SJCRH30 (cell line): ENCODE measurements at places on chromosomes 2 and 18.

DNA sequence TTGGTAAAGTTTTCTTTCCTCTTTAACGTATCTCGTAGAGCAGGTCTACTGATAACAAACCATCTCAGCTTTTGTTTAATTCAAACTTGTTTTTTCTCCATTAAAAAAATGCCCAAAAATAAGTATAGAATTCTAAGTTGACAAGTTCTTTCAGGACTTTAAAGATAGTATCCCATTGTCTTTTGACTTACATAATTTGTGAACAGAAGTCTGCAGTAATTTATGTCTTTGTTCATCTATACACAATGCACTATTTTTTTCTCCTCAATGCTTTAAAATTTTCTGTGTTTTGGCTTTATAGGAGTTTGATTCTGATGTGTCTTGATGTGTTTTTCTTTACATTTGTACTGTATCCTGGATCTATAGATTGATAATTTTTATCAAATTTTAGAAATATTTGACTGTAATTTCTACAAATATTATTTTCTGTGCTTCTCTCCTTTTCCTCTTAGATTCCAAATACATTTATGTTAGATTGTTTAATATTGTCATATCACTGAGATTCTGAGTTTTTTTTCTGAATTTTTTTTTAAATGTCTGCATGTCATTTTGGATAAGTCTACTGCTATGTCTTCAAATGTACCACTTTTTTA, 143.3 kb downstream of the FTCDNL1 start:
- no peak for DNase-seq

GRCh38 chr2:56185582-56186046, 1.8 kb downstream of the CCDC85A start:
- DNase-seq = no peak

- DNase-seq = peak; percentile 53
Measured at GRCh38 chr2:170690640-170691039, 24.5 kb upstream of the SP5 start.

DNA sequence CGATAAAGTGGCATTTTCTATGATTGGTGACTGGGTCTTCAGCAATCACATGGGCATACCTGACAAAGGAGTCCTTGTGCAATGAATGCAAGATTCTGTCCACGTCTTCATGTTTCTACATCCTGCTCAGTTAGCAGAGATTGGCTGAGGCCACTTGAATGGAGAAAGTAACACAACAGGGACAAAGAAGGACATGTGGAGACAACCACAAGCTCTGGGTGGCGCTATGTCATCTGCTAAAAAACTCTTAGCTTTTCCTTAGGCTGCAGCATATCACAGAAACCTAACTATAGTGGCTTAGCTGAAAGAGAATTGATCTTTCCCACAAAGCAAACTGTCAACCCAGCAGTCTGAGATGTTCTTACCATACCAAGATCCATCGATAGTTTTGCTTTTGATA, 1109.7 kb downstream of the SOCS6 start:
- peak; percentile 6 for DNase-seq

DNA sequence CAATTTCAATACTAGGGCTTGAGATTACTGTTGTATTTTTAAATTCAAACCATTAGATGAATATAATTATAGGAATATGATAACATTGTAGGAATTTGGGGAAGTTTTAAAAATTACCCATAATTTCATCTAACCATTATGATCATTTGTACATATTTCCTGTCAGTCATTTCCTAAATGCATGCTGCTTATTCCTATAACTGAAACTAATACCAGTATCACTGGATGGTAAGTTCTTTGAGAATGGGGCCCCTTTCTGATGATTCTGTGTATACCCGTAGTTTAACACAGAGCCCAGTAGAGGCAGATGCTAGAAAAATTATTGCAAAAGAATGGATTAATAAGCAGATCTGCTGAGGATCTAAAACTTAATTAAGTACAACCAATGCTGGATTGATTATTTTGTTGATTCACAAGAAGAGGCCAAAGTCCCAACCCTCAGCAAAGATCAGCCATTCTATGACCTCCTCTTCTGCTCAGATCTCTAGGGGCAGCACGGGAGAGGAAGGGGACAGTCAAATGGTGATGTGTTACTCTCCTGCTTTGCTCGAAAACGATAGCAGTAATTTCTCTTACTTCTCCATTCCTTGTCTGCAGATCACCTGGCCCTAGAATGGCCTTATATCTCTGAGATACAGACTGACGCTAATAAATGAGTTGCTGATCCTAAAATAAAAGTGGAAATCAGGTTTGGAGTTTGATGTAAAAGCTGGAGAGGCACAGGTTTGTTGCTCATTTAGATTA, 69.5 kb upstream of the PELI1 start:
- DNase-seq = no peak

DNA sequence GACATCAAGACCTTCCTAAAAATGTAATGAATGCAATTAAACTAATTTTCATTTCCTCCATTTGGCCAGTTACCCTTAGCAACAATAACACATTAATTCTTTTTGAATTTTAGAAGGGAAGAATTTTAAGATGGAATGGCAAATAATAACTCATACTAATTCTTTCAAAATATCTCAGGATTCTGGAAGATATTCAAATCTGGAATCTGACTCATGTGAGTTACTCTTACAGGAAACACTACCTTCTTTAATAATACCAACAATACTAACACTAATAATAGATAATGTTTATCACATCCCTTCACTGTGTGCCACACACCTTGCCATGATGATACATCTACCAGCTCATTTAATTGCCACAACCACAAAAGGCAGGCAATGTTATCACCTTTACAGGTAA, 46.4 kb downstream of the ZNF521 start:
- DNase-seq = no peak
